Activated CD4-positive, alpha-beta T cell treated with anti-CD3 and anti-CD28 coated beads for 36 hours (primary cell): ENCODE measurements at places on chromosomes 12 and 14. TPM values are rescaled to one million over a fixed set of nuclear protein-coding genes. Genes with fewer than 3 reads are reported as not detected.
A peak's percentile ranks its signal among the peaks of the same experiment; 100 is the strongest.

DNA sequence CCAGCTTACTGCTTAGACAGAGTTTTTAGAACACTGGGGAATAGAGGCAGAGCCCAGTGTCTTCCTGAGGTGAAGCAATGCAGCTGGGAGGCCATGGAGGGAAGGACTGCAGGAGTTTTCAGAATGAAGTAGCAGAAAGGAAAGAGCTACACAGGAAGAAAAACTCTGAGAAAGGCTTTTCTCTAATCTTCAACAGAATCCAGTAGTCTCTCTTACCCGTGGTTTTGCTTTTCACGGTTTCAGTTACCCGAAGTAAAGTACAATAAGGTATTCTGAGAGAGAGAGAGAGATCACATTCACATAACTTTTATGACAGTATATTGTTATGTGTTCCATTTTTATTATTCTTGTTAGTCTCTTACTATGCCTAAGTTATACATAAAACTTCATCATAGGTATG lies 761.6 kb downstream of the BCL11B start:
- no peak for DNase-seq

- no peak for DNase-seq
These were observed 158.0 kb upstream of the ALG10B start for GRCh38 chr12:38158428-38159091.

GRCh38 chr14:75487155-75487671 lies 35.1 kb upstream of the BATF start:
- DNase-seq, result peak; percentile 24

The POMT2 gene
- total RNA-seq, result 11.7 TPM

DNA sequence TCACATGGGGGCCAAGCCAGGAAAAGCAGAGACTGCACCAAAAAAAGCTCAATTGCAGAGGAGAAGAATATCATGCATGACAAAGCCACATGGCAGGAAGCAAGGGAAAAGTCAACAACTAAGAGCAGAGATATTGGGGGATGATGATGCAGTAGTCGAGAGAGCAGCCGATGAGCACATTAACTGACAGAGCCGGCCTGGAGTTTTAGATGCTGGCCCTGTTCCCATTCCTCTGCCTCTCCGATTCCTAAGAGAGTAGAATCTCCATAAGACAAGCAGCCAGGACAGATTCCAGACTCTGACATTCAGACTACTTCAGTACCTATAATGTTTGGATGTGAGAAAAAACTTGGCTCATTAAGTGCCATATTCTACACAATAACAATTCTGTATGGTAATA lies 155.9 kb downstream of the KCNH5 start:
- DNase-seq, result no peak

DNA sequence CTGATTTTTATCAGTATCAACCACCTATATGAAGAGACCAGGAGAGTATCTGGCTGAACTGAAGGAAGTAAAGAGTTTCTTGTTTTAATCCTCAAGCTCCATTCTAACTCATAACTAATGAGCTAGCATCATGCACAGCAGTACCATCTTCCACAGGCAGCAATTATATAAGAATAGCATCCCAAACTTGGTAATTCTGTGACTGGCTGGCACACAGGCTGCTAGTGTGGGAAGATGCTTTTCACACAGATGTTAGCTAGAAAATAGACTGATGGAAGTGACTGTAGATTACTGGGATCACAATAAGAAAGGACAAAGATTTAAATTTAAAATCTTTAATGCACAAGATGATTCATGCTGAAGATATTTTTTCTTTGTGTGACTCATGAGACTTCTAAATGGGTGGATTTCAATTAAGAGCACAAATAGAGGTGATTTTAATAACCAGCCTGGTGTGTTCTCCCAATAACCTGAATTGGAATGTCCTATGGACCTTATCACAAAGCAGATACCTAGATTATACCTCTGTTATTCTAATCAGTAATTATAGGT lies 417.7 kb upstream of the ATXN7L3B start:
- DNase-seq, result no peak

DNA sequence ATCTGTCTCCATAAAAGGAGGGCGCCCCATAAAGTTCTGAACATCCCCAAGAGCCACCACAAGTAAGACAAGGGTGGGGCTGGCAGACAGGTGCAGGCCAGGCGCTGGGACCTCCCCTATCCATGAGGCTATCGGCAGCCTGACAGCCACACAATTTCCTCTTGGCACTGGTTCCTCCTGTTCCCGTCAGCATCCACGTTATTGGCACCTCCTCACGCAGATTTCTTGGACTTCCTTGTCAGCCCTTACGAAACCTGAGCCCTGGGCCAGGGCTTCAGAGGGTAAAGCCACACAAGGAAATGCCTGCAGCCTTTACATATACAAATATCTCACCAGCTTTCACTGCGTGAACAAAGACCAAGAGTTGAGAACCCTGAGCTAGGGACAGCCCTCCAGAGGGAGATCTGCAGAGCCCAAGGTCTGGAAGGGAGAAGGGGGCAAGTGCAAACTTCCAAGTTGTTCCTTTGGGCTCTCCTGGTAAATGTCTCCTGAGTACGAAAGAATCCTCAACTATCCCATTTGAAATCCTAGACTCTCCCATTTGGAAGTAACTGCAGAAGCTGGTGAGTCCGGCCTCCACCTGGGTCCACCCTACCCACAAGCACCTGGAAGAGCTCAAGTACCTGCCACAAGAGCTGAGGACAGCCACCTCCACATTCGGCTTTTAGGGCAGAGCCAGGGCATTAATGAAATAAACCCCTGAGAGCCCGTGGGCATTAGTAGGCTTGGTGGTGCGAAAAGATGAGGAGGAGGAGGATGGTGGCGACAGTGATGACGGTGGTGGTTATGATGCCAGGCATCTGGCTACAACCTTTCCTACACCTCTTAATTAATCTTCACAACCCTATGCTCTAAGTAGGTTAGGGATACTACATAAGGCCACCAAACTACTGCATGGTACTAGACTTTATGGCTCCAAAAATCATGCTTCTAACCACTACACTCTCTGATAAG lies 5.5 kb upstream of the TC2N start:
- DNase-seq, result peak; percentile 51

DNA sequence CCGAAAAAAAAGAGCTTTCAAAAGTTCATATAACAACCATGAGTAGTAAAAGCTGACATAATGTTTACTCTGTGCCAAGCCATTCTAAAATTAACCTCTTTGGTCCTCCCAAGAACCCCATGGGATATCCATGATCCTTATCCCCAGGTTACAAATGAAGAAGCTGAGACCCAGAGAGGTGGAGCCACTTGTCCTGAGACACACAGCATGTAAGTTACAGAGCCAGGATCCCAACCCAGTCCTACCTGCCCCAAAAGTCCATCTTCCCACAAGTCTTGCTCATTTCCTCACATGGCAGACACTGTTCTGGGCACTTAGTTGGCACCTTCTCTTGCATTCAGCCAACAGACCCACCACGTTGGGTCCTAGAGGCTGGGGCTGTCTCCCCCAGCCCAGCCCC lies 37.1 kb downstream of the TRPV4 start:
- no peak for DNase-seq

The KERA gene
- not detected for total RNA-seq
